ENCODE measurements at places on chromosomes 1 and 21.

GRCh38 chr1:173960625-173961024 is 43.5 kb upstream of the SERPINC1 start:
- no peak for DNase-seq

- no peak for DNase-seq
These were observed 150.3 kb upstream of the IRF2BP2 start for GRCh38 chr1:234760303-234760723.

DNA sequence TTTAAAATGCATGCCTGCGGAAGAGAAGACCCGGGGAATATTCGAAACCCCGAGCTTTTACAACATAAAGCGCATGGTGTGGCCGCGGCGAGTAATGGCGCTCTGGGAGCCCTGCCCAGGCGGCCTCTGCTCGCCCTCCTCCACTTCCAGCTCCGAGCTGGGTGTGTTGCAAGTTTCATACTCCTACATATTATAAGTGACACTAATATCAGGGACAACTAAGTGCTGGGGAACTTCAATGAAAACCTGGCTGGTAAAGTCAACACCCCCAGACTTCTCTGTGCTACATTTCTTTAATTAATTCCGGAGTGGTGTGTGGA is 11.8 kb downstream of the SIM2 start:
- no peak for DNase-seq

DNA sequence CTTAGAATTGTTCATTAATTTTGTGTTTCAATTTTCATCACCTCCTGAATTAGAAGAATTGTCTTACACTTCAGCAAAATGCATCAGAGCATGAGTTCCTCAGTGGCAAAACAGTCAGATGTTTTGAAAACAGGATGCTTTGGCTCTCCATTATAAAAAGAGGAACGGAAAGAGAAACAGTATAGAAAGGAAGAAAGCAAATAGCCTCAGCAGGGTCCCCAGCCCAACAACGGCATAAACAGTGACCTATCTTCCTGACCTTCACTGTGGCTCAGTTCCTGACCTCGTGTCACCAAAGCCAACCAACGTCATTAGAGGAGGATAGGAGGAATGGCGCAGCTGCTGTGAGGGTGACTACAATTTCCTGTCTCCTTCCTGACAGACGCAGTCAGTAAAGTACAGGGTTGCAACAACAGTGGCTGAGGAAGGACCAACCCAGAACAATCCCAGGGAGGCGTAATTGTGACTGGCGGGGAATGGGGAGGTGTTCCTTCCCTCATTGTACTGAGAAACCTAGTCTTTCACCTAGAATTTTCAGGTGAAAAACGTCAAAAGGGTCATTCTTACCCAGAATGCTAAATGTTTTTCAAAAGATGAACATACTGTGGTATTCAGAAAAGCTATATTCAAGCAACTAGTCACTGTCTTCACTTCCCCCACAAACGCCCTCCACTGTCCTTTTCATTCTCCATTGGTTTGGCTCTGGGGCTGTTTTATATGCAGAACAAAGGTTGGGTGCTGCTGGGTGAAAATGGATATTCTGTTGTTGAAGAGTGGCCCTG is 197.9 kb upstream of the SGIP1 start:
- peak; percentile 61 for DNase-seq

DNA sequence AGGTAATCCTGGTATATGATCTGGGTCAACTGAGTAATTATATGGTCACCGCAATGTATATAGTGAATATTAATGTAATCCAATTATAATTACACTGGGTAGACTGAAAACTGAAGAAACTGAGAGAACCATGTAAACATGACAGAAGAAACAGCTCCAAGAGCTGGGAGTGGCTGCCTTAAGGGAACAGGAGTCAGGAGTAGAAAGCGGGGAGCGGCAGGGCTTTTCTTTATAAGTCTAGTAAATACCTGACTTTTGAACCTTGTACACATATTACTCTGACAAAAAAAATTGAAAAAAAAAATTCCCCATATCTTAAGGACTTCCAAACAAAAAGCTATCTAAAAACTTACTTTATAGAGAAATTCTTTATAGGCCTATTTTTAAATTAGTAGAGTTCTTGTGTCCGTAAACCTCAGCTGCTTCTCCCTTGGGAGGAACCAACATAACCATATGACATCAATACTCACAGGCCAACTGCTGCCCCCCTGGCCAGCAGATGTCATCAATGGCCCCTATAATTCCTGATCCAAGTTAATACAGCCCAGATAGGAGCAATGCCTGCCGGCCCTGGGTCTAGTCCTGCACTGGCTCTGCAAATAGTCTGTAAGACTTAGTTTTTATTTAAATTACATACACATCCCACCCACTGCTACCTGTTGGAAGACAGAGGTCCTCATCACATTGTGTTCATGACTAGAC is 33.8 kb downstream of the THAP3 start:
- no peak for DNase-seq

DNA sequence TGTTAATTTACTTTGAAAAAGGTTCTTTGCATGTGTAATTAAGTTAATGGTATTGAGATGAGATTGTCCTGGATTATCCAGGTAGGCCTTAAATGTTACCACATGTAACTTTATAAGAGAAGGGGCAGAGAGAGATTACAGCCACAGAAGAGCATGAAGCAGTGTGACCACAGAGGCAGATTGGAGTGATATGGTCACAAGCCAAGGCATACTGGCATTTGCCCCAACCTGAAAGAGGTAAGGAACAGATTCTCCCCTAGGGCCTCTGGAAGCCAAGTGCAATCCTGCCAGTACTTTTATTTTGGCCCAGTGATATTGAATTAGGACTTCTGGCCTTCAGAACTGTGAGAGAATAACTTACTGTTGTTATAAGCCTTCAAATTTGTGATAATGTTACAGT is 23.0 kb downstream of the RNF2 start:
- no peak for DNase-seq

- DNase-seq, result no peak
These were observed 162.0 kb downstream of the RUNX1 start for GRCh38 chr21:34887105-34887442.
